ENCODE measurements at places on chromosomes 2 and 18.

- DNase-seq, result no peak
These were observed 138.4 kb downstream of the MBP start for GRCh38 chr18:76994086-76994654.

DNA sequence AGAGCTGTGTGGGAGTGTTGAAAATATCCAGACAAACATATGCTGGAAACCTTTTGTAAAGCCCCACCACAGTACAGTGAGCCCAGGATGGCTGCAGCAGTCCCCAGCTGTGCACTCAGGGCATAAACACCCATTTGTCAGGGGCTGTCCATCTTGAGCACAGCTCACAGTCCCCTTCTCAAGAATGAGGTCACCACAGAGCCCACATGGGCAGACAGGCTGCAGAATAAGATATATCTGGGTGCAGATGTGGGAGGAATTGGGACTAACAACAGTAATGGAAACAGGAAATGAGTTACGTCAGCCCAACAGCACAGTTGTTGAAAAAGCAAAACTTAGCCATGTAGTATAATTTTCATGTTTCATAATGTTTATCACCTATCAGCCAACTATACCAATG lies 219.6 kb downstream of the ETAA1 start:
- DNase-seq, result no peak

GRCh38 chr2:192500550-192501200 lies 305.9 kb upstream of the TMEFF2 start:
- peak; percentile 39 for DNase-seq

- DNase-seq, result no peak
These were observed 5.1 kb upstream of the PAX8 start for GRCh38 chr2:113283704-113284284.

GRCh38 chr18:616380-616995 lies 19.7 kb downstream of the CLUL1 start:
- DNase-seq, result peak; percentile 62

DNA sequence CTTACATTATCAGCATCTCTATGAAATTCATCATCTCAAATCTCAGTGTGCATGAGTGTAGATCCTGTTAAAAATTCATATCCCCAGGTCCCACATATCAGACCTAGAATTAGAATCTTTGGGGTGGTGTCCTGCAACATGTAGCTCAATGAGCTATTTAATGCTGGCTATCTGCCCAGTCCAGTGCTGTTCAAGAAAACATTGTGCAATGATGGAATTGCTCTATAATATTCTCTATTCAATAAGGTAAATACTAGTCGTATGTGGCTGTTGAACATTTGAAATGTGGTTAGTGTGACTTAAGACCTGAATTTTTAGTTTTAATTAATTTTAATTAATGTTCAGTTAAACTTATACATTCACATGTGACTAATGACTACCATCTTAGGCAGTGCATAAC lies 127.4 kb downstream of the NOL4 start:
- DNase-seq, result no peak

GRCh38 chr2:196262606-196263005 lies 91.2 kb upstream of the STK17B start:
- no peak for DNase-seq

- no peak for DNase-seq
These were observed 22.0 kb downstream of the GPC1 start for GRCh38 chr2:240457223-240458043.

- DNase-seq, result no peak
These were observed 35.7 kb upstream of the GYPC start for GRCh38 chr2:126620302-126620701.

- no peak for DNase-seq
These were observed 141.3 kb downstream of the L3MBTL4 start for GRCh38 chr18:6273423-6273822.

DNA sequence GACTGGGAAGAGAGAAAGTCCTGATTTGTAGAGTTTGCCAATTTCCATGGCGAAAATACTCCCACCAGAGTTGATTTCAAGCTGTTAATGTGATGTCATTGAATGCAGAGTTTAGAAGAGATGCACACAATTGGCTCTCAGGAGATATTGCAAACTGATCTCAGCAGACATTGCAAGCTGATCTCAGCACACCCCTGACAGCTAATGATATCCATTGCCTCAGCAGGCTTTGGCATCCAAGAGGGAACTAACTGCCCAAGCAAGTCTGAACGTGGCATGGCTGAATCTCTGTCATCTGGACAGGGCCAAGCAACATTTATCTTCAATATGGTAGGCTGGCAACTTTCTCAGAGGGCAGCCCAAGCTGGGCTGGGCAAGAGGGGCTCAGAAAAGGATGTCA lies 78.4 kb upstream of the CYP1B1 start:
- no peak for DNase-seq

GRCh38 chr2:128403814-128404708 lies 85.4 kb upstream of the HS6ST1 start:
- DNase-seq, result no peak

- DNase-seq, result no peak
These were observed 20.9 kb downstream of the SLC8A1 start for GRCh38 chr2:40430776-40431599.

- DNase-seq, result no peak
These were observed 11.1 kb downstream of the OBSL1 start for GRCh38 chr2:219560037-219560892.

GRCh38 chr2:95387358-95387757 lies 15.2 kb upstream of the FAHD2A start:
- no peak for DNase-seq

- DNase-seq, result peak; percentile 3
These were observed 260.9 kb downstream of the RAD51AP2 start for GRCh38 chr2:17257189-17257909.

DNA sequence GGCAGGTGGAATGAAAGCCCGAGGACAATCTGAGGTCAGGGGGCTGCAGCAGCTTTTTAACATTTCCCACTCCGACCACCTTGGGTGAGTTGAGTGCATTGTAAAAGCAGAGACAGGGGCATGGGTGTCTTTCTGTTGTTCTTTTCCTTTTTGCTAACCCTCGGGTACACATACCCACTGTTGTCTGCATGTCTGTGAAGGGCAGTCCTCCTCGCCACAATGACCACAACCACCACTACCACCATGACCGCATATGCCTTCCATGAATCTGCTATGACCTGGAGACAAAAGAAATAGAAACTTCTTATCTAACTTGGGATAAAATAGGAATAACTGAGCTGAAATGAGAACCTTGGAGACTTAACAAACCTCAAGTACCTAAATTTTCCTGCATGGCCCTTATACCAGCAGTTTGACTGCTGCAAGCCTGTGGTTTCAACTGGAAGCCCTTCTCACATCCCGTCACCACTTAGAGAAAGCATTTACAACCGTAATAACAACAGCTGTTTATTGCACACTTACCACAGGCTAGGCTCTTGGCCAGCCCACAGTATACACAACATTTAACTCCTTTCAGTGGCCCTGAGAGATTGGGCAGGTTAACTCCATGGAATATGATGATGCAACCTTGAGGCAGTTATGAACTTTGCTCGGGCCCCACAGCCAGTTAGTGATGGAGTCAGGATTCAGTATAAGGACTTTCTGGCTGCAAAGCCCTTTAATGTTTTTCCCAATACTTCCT lies 80.3 kb downstream of the GYPC start:
- no peak for DNase-seq

DNA sequence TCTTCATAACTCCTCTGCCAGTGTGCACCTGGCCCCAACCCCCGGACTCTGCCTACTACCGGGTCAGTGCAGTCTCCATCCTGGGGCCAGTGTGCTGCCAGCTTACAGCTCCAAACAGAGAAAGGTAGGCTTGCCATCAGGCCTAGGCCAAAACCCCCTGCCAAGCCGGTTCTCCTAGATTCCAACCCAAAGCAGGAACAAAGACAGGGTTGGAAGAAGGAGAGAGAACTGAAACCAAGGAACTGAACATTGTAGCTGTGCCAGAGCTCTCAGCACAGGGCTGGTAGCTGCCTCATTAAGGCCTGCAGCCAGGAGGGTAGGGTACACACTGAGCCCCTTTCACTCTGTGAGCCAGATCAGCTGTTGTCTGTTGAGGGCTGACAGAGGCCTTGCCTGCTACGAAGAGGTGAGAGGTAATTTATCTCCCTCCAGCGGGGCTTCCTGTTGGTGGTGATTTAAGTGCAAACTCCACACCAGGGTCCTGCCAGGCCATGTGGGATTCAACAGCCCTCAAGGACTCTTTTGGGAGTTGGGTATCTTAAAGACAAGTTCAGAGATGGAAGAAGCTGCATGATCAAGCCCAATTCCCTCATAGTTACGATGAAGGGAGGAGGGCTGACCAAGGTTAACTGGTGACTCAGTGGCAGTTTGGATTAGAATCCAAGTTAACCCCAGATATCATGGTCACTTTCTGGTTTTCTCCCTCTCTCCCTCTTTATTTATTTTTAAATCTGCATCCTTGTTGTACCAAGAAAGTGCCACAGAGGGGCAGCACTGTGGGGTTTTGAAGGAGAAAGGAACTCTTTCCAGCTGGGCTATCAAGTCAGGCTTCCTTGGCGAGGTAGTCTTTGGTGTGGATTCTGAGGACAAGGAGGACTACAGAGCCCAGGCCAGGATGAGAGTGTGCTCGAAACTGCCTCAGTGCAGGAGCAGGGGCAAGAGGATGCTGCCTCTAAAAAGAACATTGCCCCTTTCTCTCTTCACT lies 48.1 kb downstream of the CYRIA start:
- peak; percentile 65 for DNase-seq

DNA sequence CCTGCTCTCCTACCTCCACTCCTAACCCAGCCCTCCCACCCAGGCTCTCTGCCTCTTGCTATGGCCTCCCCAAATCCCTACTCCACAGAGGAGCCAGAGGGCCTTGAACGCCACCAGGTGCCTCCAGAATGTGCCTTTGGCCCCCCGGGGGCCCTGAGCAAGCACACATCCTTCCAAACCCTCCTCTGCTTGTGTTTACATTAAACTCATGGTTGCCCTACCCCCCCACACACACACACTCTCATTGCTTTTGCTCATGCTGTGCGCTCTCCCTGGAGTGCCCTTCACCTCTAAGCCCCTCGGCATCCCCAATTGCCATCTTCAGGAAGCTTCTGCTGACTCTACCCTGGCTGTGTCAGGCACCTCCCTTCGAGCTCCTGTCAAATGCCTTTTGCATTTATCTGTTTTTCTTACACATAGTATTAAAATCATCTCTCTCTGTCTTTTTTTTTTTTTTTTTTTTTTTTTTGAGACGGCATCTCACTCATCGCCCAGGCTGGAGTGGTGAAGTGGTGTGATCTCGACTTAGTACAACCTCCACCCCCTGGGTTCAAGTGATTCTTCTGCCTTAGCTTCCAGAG lies 16.3 kb upstream of the TET3 start:
- DNase-seq, result no peak

DNA sequence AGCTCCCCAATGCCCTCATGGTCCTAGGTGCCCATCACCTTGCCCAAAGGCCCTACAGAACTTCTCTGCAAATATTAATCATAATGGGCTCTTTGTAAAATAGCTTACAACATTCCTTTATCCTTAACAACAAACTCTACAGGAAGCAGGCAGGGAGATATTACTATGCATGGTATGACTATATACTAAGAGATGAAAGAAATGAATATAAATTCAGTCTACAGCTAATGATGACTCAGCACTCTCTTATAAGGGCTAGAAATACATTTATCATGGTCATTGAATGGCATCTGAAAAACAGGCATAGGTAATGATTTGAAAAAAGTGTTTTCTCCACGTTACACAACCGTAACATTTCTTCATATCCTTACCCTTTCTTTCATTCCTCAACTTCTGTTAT lies 254.8 kb upstream of the DSEL start:
- DNase-seq, result no peak

DNA sequence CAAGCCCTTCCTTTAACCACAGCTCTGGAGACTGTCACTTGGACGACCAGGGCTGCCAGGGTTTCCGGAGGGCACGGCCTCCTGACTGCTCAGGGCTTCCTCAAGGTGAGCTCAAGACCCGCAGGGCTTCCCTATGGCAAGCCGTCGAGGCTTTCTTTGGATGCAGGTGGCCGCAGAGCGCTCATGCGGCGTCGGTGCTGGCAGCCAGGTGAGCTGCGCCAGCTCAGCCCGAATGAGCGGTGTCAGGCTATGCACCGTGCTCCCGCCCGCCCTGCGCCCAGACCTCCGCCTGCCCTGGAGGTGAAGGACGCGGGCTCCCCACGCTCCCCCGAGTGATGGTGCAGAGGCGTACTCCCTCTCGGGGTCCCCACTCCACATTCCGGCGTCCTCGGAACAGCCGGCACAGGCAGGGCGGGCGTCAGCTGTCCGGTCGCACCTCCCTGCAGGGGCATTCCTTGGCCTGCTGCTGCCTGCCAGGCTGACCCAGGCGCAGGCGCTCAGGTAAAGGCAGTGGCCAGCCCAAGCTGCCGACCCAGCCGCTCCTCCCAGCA lies 20.8 kb upstream of the TUBB6 start:
- DNase-seq, result no peak

- no peak for DNase-seq
These were observed 29.0 kb downstream of the RAMP1 start for GRCh38 chr2:237888389-237888788.

GRCh38 chr2:96531872-96532505 lies 4.6 kb upstream of the ARID5A start:
- DNase-seq, result peak; percentile 88

DNA sequence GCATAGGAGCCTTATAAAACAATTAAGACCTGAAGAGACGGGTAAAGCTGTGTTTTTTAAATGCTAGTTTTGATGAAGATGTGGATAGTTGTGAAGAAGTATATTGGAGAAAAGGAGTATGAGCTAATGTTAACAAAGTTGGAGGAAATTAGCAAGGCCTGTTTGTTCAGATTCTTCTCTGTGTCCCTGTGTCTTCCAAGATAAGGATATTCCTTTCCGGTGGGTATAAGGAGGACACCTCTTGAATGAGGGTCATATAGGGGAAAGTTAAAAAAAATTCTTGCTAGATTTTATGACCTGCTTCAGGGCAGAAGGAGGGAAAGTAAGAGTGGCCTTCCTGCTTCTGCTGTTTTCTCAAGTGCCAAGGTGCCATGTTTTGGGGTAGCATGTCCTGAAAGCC lies 59.0 kb downstream of the CCDC68 start:
- DNase-seq, result no peak

GRCh38 chr18:77668219-77668618 lies 418.6 kb downstream of the GALR1 start:
- DNase-seq, result no peak

- no peak for DNase-seq
These were observed 12.4 kb downstream of the YWHAQ start for GRCh38 chr2:9618410-9618809.

DNA sequence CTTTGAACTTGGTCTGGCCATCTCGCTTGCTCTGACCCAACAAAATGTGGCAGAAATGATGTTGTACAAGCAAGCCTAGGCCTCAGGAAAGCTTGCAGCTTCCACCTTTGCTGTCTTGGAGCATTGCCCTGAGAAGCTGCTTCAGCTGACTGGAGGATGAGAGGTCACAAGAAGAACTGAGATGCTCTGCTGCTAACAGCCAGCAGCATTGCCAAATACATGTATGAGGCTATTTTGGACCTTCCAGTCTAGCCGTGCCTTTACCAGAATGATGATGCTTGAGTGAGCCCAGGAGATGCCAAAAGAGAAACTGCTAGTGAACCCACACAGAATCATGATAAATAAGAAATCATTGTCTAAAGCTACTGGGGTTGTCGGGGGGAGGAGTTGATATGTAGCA lies 13.2 kb upstream of the ITGAV start:
- no peak for DNase-seq
